ENCODE measurements at places on chromosomes 13 and 19.
A peak's percentile ranks its signal among the peaks of the same experiment; 100 is the strongest.

DNA sequence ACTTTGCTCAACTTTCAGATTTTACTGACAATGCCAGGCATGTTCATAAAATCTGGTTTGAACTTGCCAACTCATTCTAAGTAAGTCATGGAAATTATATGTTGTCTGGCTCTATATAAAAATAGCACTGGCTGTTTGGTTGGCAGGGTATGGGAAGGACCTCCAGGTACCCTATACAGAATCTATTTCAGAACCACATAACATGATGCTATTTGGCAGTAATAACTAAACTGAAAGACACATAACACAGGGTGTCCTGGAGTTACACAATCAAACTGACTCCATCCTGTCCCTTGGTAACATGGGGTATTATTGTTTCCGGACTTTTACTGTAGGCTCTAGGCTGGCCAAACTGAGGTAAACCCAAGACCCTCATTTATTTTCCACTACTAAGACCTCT, 248.8 kb downstream of the RGCC start:
- DNase-seq = no peak

DNA sequence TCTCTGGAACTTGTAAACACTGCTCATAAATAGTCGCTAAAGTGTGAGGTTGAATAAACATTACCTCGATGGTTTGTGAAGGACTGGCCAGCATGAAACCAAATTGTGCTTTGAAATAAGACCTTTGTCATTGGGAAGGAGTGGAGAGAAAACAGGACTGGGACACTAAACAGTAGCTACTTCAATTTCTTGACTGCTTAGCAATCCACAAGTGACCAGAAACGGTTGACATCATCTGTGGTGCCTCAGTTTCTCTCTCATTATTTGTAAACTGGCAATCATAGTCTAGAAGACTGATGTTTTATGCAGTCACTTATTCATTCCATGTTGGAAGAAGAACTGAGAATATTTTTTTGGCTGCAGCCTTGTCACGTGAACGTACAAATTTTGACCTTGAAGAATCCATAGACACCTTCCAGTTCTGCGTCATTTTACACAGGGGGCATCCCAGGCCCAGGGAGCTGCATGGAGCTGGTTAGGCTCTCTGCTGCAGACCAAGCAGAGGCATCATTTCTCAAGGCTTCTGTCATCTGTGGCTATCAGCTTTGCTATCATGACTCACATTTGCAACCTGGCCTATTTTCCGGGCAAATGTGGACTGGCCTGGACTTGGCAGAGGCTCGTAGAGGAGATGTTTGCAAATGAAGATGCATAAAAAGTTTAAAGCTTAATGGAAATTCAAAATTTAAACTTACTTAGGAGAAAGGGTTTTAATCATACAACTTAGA, 391.8 kb downstream of the FGF9 start:
- DNase-seq = no peak

- DNase-seq = peak; percentile 36
Measured at GRCh38 chr19:54432144-54432738, 16.8 kb upstream of the LENG8 start.

GRCh38 chr19:35459414-35460082, 11.5 kb downstream of the FFAR2 start:
- no peak for DNase-seq

GRCh38 chr13:106507560-106508274, 27.7 kb downstream of the EFNB2 start:
- no peak for DNase-seq

GRCh38 chr19:18861235-18861634, 29.5 kb downstream of the UPF1 start:
- no peak for DNase-seq

GRCh38 chr19:55285229-55285890, 1.6 kb downstream of the BRSK1 start:
- DNase-seq = no peak

GRCh38 chr13:76229281-76229680, 593.2 kb downstream of the LMO7 start:
- DNase-seq = no peak

DNA sequence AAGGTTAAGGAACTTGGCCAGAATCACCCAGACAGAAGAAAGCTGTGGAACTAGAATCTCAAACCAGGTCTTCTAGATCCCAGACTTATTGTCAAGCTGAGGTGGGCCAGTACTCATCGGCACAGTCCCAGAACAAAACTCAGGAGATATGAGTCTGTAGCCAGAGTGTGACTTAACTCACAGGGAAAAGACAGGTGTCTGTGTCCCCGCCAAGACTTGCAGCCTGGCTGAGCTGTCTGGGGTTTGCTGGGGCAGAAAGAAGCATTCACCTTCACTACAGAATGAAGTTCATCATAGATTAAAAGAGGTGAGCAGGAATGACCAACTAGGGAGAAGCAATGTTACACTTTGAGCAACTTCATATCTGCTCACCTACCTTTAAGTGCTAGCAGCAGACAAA, 257.2 kb downstream of the FOXO1 start:
- DNase-seq = no peak

GRCh38 chr19:47719047-47719859, 6.0 kb downstream of the EHD2 start:
- DNase-seq = peak; percentile 76

GRCh38 chr19:53621885-53622740, 9.7 kb upstream of the DPRX start:
- DNase-seq = peak; percentile 77

GRCh38 chr13:26965952-26966700, 205.5 kb downstream of the USP12 start:
- DNase-seq = no peak

GRCh38 chr13:24307211-24308067, 1.9 kb upstream of the C1QTNF9 start:
- DNase-seq = no peak

GRCh38 chr19:44943801-44944249, 1.8 kb downstream of the APOC4 start:
- DNase-seq = no peak
